Memory B cell (primary cell): ENCODE measurements at places on chromosomes 1 and 21.

DNA sequence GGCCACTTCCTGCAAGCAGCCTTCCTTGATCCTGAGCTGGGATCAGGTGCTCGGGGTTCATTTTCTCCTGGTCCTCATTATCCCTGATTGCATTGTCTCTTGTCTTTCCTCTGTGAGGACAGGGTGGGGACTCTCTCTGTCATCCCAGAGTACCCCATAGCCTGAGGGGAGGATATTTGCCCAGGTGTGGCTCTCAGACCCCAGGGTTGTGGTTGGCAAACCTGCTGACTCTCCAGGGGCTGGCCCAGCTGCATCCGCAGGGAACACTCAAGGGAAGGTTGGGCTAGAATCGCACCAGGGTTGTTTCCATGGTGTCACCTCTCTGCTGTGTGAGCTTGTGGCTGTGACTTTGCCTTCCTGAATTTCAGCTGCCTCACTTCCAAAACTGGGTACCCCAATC lies 276.8 kb upstream of the C1orf174 start:
- no peak overlapping the region for H3K27ac ChIP-seq
- no peaks in the 10 kb centered on the region for H3K4me1 ChIP-seq
- DNase-seq, result no peak

- DNase-seq, result no peak
- peaks cover 41% of the 10 kb centered on the region for H3K4me1 ChIP-seq
- peak overlapping the region; percentile 88 for H3K4me3 ChIP-seq
- no peaks in the 10 kb centered on the region for H3K36me3 ChIP-seq
Measured at GRCh38 chr21:43728154-43728466, 9.2 kb downstream of the PDXK start.

- H3K36me3 ChIP-seq, result peaks cover 11% of the 10 kb centered on the region
- peaks cover 19% of the 10 kb centered on the region for H3K4me1 ChIP-seq
- no peak overlapping the region for H3K4me3 ChIP-seq
- no peak overlapping the region for H3K27ac ChIP-seq
Measured at GRCh38 chr1:59317780-59318179, 20.9 kb downstream of the FGGY start.

GRCh38 chr1:115547696-115548095 lies 94.1 kb upstream of the VANGL1 start:
- no peaks in the 10 kb centered on the region for H3K4me1 ChIP-seq
- H3K27ac ChIP-seq, result no peak overlapping the region
- H3K36me3 ChIP-seq, result peaks cover 2% of the 10 kb centered on the region
- H3K4me3 ChIP-seq, result no peak overlapping the region
